Esophagus squamous epithelium (tissue), 5 donors: ENCODE measurements at places on chromosomes 1 and 21. TPM values are rescaled to one million over a fixed set of nuclear protein-coding genes. Genes with fewer than 3 reads are reported as not detected.

The PARS2 gene
- 2.3 TPM for total RNA-seq

The C4BPA gene
- not detected for total RNA-seq

The TMEM53 gene
- total RNA-seq: 5.8 TPM

The CFAP57 gene
- not detected for total RNA-seq

The COL24A1 gene
- total RNA-seq: 0.38 TPM

The NUDT4B gene
- 2.0 TPM for total RNA-seq

The PADI2 gene
- 2.1 TPM for total RNA-seq

The CD5L gene
- total RNA-seq: not detected

The DPH2 gene
- total RNA-seq: 14.0 TPM

The LPAR3 gene
- total RNA-seq: 27.1 TPM

The C1QC gene
- total RNA-seq: 11.2 TPM

The OTUD3 gene
- total RNA-seq: 5.0 TPM
